ENCODE measurements at places on chromosomes 11 and 22. TPM values are rescaled to one million over a fixed set of nuclear protein-coding genes. Genes with fewer than 3 reads are reported as not detected.

The CRYBB2 gene
- not detected for total RNA-seq

The ACR gene
- 0.97 TPM for total RNA-seq

The RFPL3 gene
- not detected for total RNA-seq

The WNT11 gene
- 4.2 TPM for total RNA-seq

The SCO2 gene
- 4.8 TPM for total RNA-seq

DNA sequence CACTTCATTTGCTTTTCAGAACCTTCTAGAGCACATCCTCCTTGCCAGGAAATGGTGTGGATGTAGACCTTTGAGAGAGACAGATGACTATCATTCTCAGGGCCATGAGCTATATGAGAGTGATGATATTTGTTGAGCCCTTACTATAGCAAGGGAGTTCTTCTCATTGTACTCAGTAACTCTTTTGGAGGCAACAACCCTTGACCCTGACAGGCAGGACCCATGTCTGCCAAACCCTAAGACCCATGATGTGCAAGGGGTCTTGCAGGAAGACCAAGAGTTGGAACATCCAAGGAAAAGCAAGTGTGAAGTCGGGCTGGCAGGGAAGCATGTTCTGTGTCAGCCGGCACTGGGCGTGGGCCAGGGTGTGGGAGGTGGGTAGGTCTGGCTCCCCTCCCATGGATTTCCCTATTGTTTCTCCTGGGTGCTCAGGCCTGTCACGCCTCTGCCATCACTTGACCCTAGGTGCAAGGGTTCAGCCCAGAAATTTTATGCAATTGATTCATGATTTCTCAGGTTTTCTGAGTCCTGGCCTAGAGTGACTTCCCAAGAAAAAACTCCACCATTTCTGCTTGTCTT, 1.2 kb downstream of the FOLR3 start:
- no peak for DNase-seq

- DNase-seq: no peak
Measured at GRCh38 chr11:101215069-101215468, 85.5 kb upstream of the PGR start.

- DNase-seq: no peak
Measured at GRCh38 chr11:86745571-86745970, 54.8 kb upstream of the PRSS23 start.

DNA sequence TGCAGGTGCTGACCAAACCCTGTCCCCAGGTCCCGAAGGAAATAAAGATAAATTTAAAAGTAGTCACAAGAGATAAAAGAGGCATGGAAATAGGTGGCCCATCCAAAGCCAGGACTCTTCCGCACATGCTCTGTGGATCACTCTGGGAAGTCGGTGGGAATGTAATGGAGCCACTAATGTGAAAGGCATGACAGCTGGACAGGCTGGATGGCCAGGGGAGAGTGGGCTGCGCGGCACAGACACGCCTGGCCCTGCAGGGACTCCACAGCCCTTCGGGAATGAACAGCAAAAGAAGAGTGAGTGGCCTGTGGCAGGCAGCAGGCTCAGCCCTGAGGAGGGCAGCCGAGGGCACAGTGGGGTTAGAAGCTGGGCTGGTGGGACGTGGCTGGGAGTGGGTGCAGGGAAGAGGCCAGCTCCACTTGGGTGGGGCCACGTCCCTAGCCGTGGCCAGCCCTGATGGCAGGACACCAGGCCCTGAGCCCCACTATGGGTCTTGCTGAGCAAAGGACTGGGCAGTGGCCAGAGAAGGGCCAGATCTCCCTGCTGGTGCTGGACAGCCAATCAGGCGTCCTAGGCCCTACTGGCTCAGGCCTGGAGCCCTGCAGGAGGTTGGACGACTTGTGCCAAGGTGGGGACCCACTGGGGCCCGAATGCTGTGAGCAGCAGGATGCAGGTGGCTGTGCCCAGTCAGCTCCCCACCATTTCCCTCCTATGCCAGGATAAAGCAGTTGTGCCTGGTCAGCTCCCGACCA, 31.3 kb upstream of the GNB1L start:
- DNase-seq: no peak

Data from lower leg skin (tissue), 4 donors.